ENCODE measurements at places on chromosomes 5 and 9.

GRCh38 chr9:6495466-6495865, 82.5 kb downstream of the UHRF2 start:
- no peak for DNase-seq

DNA sequence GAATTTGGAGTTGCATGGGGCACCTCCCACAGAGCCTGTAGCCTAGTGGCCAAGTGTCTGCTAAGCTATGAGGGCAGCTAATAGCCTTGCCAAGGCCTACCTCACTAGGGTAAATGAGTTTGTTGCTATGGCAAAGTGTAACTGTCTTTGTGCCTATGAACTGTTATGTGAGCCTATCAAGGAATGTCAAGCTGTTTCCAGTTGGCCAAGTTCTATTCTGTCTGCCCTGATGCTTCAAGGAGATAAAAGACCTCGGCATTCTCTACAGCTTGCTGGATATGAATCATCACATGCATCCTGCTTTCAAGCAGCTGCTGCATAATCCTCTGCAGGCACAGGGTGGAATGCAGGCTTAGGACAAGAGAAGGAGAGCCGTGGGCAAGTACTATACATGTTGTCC, 69.8 kb upstream of the CCDC112 start:
- DNase-seq, result no peak

GRCh38 chr5:44691802-44692201, 116.9 kb upstream of the MRPS30 start:
- DNase-seq, result no peak

GRCh38 chr5:37685211-37685610, 154.6 kb downstream of the GDNF start:
- DNase-seq, result no peak

DNA sequence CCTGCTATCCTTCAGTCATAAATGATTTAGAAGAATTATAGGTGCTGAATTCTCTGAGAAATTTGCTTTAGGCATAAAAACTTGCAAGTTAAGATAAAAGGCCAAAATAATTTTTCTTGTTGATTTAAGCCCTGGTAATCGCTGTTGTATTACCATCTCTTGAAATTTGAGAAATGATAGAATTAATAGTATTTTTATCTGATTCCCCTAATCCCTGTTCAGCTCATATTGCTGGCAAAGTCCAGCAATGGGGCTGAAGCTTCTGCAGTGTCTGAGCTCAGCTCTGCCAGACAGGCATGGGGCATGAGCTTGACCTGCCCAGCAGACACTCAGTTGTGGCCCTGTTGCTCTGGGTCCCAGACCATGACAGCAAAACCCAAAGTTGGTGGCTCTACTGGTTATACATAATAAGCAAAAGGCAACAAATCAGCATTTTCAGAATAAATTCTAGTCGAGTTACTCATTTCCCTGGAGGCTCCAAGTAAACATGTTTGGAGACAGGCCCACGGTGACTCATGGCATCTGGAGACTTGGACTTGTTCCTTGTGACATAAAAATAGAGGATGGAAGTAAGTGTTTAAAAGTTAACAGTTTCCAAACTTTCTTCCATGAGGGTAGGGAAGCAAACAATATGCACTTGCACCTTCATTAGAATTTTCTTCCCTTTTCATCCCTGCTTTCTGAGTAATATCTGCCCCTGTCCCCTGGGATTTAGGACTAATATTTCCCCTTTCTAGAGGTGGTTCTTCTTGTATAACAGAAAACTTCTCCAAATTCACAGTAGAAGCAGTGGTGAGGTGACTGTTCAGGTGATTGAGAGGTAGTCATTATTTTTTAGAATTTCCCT, 60.2 kb upstream of the SLC2A8 start:
- DNase-seq, result no peak

DNA sequence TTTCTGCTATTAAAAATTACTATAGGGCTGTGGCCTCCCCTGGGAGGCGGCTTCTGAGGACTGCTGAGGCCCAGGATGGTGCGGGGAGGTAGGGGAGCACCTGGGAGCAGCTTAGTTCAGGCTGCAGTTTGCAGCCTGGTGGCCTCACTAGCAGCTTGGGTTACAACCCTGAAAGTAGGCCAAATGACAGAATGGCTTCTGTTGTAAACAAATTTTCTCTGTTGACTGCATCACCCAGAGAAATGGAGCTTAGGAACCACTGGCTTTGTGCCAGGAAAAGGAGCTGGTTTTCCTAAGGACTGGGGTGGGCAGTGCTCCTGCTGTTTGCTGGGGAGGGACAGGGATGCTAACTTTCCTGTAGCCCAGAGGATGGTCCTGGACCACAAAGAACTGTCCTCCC, 130.3 kb downstream of the ENTREP1 start:
- DNase-seq, result no peak

DNA sequence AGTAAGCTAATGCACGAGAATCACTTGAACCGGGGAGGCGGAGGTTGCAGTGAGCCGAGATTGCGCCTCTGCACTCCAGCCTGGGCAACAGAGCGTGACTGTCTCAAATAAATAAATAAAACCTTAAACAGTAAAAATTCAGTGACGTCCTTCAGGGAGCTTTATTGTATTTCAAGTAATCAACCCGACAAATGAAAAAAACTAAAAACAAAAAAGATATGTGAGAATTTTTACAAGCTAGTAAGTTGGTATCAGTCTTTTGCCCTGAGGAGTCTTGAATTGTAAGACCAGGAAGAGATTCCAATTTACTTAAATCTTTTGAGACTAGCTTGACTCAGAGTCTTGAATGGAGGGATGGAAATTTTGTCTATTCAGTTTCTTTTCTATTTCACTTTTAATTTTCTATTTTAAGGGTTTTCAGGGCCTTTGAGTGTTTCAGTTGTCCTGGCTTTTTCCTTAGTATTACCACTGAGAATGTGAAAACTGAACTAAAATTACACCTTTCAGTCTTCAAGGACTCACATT, 126.0 kb upstream of the DHFR start:
- no peak for DNase-seq

DNA sequence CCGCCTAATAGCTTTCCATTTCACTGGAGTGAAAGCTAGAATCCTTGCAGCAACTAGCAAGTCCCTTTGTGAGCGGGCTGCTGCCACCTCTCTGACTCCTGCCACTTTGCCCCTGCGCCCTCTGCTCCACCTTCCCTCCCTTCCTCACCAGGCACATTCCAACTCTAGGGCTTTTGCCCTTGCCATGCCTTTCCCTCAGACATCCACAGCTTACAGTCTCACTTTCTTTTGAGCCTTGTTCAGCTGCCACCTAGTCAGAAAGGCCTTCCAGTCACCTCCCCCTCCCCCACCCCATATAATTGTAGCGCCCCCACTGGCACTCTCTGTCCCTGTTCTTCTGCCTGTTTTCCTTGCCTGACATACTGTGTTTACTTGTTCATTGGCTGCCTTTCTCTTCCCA, 31.0 kb downstream of the CYSTM1 start:
- no peak for DNase-seq

GRCh38 chr5:28703651-28704260, 1665.4 kb upstream of the CDH9 start:
- no peak for DNase-seq

GRCh38 chr9:111937781-111938426, 41.3 kb downstream of the UGCG start:
- peak; percentile 57 for DNase-seq

GRCh38 chr9:89659891-89660685, 55.3 kb downstream of the GADD45G start:
- no peak for DNase-seq

Data from stimulated activated CD4-positive, alpha-beta T cell treated with anti-CD3 and anti-CD28 coated beads, Interleukin-4, amount 100 ng/mL, for 1 hour (primary cell).